ENCODE measurements at places on chromosomes 13 and 19. TPM values are rescaled to one million over a fixed set of nuclear protein-coding genes. Genes with fewer than 3 reads are reported as not detected.
A peak's percentile ranks its signal among the peaks of the same experiment; 100 is the strongest.

Gene SYCN
- not detected for total RNA-seq

Gene TEX29
- not detected for total RNA-seq

DNA sequence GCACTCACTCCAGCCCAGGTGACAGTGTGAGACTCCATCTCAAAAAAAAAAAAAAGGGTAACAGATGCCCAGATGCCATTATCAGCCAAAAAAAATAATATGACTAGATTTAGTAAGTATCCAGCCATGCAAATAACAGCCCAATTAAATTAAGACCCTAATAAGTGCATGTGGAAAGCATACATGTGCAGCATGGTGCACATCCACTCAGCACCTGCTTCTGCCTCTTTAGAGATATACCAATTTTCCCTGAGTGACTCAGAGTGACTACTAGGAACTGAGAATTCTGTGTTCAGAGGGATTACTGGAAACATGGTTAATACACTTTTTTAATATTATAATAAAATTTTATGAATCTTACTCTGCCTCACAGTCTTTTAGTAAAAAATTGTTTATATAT, 29.8 kb upstream of the ZNF675 start:
- H3K36me3 ChIP-seq = no peaks in the 10 kb centered on the region
- no peaks in the 10 kb centered on the region for H3K4me1 ChIP-seq
- no peaks in the 10 kb centered on the region for H3K27me3 ChIP-seq
- H3K4me3 ChIP-seq = no peak overlapping the region
- no peak for DNase-seq

DNA sequence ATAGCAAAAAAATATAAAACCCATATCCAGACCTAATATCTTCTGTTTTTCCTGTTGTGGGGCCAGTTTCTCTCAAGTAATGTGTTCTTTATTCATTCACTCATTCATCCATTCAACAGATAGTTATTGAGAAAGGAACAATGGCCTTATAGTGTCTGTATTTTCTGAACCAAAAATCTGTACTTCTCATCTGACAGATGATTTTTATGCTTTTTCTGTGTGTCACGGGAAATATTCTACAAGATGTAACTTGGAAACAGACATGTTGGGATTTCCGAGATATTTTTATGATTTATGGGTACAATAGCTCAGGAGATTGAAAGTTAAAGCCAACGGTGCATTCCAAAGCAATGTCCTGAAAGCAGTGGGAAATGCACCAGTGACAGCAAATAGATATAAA, 5.7 kb downstream of the ACOD1 start:
- no peaks in the 10 kb centered on the region for H3K27me3 ChIP-seq
- DNase-seq = no peak
- no peak overlapping the region for H3K27ac ChIP-seq
- peaks cover 5% of the 10 kb centered on the region for H3K4me1 ChIP-seq

DNA sequence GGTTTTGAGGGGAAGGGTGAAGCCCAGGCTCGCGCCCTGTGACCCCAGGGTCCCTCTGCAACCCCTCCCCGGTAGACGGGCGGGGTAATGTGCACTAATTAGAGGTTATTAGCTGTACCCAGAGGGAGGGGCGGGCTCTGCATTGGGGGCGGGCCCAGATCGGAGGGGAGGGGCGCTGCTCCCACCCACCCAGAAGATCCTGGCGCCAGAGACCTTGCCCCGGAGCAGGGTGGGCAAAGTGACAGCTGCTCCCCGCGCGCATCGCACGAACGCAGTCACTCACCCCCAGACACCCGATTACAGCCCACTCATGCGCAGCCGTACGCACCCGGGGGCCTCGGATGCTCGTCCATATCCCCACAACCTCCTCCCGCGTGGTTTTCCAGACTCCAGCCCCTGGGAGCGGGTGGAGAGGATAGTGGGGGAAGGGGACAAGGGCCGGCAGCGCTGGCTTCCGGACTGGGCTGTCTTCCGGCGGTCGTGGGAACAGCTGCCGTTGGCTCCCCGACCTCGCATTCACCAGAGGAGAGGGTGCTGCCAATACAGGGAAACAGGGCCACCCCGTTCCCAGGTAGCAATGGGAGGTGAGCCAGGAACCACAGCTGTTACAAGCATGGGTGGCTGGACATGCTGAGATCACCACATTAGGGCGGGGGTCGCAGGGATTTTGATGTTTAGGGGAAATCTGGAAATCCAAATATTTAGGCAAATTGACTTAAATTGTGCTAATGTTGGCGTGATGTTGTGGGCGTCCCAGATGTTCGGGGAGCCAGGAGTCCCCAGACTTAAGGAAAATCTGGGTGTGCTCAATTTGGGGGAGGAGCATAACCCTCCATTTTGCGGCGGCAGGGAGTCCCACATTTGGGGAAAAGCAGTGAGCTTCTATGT, 2.9 kb upstream of the HOOK2 start:
- DNase-seq = peak; percentile 82
- H3K4me1 ChIP-seq = peaks cover 6% of the 10 kb centered on the region
- H3K27ac ChIP-seq = peak overlapping the region; percentile 94
- H3K27me3 ChIP-seq = no peaks in the 10 kb centered on the region

GRCh38 chr19:54606891-54607784, 13.7 kb downstream of the LILRA1 start:
- no peak overlapping the region for H3K4me3 ChIP-seq
- no peaks in the 10 kb centered on the region for H3K4me1 ChIP-seq
- DNase-seq = no peak
- no peak overlapping the region for H3K27ac ChIP-seq
- no peaks in the 10 kb centered on the region for H3K27me3 ChIP-seq
- H3K36me3 ChIP-seq = no peaks in the 10 kb centered on the region
